CD4-positive, alpha-beta T cell (primary cell): ENCODE measurements at places on chromosomes 16 and 17.
A peak's percentile ranks its signal among the peaks of the same experiment; 100 is the strongest.

DNA sequence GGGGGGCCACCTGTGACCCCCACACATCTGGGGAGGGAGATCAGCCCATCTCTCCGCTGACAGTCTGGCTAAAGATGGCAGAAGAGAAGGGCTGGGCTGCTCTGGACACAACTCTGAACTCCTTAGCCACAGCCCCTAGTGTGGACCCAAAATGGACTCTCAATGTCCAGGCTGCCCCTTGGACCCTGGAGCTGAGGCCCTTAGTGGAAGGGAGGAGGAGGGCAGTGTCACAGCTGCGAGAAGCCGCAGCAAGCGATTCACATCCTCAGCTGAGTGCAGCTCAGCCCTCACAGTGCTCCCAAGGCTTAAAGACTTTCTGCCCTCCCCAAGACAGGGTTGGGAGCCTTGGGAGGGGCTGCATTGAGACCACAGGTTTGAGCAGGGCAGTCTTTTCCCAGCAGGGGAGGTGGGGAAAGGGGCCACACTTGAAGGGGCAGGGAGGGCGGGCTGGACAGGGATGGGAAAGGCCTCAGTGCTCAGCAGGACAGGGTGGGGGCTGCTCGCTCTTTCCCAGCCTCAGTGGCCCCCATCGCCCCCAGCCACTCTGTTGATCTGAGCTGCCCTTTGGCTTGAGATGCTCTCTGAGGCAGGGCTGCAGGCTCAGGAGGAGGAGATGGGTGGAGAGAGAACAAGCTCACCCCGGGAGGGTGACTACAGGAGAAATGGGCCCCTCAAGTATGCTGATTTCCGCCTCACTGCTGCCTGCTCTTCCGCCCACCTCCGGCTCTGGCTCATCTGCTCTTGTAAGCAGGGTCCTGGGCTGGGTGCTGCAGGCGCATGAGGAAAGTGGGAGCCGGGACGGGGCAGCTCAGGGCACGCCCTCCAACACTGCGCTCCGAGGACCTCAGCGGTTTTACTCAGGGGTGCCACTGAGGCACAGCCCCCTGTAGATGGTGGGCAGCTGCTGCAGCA is 50.9 kb upstream of the MTSS2 start:
- no peaks in the 10 kb centered on the region for H3K27me3 ChIP-seq
- peaks cover 14% of the 10 kb centered on the region for H3K36me3 ChIP-seq
- no peak overlapping the region for H3K4me3 ChIP-seq
- peak overlapping the region; percentile 81 for H3K27ac ChIP-seq
- peak; percentile 24 for DNase-seq
- peaks cover 47% of the 10 kb centered on the region for H3K4me1 ChIP-seq

GRCh38 chr17:39051001-39051585 is 83.9 kb upstream of the FBXO47 start:
- H3K4me3 ChIP-seq, result no peak overlapping the region
- H3K27me3 ChIP-seq, result no peaks in the 10 kb centered on the region
- H3K4me1 ChIP-seq, result no peaks in the 10 kb centered on the region
- no peaks in the 10 kb centered on the region for H3K36me3 ChIP-seq
- no peak for DNase-seq

GRCh38 chr17:8563981-8564602 is 66.4 kb downstream of the MYH10 start:
- no peaks in the 10 kb centered on the region for H3K4me1 ChIP-seq
- H3K36me3 ChIP-seq, result no peaks in the 10 kb centered on the region

GRCh38 chr17:57810721-57811637 is 38.9 kb downstream of the MRPS23 start:
- H3K4me3 ChIP-seq, result no peak overlapping the region
- H3K27ac ChIP-seq, result no peak overlapping the region
- no peak for DNase-seq
- peaks cover 7% of the 10 kb centered on the region for H3K4me1 ChIP-seq
- H3K27me3 ChIP-seq, result peaks cover 20% of the 10 kb centered on the region

DNA sequence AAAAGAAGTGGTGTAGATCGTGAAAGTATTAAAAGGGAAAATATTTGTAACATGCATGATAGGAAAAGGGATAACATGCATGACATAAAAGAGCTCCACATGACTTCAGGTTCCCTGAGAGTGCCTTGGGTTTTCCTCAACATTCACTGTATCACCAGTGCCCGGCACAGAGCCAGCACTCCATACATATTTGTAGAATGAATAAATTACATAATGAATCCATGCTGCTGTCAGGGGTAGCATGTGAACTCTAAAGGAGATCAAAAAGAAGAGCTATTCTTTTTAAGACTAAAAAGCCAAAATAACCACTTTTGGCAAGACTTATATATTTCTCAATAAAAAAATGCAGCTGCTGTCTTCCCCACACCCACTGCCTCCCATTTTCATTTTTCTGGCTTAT is 2.7 kb upstream of the ZNF594 start:
- no peak overlapping the region for H3K27ac ChIP-seq
- peaks cover 32% of the 10 kb centered on the region for H3K4me1 ChIP-seq
- DNase-seq, result no peak
- no peak overlapping the region for H3K4me3 ChIP-seq

DNA sequence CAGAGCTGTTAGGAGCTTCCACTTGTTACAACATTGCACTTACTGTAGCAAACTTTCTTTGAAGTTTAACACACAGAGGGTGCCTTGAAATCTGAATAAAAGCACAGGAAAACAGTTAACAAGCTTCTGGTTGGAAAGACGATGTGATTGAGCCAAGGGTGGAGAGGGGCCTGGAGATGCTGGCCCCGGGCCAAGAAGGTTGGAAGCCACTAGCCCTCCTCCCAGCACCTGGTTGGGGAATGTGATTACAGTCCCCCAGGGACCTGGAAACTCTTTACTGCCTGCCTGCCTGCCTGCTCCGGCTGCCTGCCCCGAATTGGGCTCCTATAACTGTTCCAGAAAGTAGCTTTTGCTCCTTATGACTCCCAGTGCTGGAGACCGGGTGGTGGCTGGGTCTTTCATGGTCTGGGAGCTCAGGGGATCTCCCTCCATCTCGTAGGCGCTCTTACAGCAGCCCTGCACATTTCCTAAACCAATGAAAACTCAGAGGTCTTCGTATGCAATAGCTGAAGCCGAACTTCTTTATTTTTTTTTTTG is 48.0 kb upstream of the ZFHX3 start:
- H3K36me3 ChIP-seq, result no peaks in the 10 kb centered on the region
- no peak overlapping the region for H3K27ac ChIP-seq
- no peaks in the 10 kb centered on the region for H3K27me3 ChIP-seq

- H3K27me3 ChIP-seq, result peaks cover 3% of the 10 kb centered on the region
- H3K4me3 ChIP-seq, result no peak overlapping the region
- H3K27ac ChIP-seq, result no peak overlapping the region
- no peaks in the 10 kb centered on the region for H3K36me3 ChIP-seq
- DNase-seq, result no peak
Observed at GRCh38 chr16:55643161-55643970, 12.4 kb upstream of the SLC6A2 start.

DNA sequence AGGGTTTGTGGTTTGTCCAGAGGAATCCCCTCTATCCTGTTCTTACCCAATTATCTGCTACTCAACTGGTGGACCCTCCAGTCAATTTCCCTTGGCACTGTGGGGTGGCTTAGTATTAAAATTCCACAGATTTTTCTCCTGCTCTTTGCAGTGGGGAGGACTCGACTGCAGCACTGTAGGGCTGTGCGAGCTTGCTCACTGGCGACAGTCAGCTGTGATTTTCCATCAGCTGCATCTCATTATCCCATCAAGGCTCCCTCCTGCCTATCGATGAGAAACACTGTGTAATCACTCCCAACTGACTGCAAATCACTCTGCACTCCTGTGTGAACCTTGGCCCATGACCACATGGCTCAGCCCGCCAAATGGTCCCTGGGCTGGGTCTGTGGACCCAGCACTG is 90.5 kb upstream of the MAF start:
- no peak overlapping the region for H3K4me3 ChIP-seq
- no peak for DNase-seq
- H3K36me3 ChIP-seq, result no peaks in the 10 kb centered on the region
- no peaks in the 10 kb centered on the region for H3K4me1 ChIP-seq
- H3K27me3 ChIP-seq, result no peaks in the 10 kb centered on the region

- no peak for DNase-seq
- no peaks in the 10 kb centered on the region for H3K4me1 ChIP-seq
- H3K4me3 ChIP-seq, result no peak overlapping the region
- no peaks in the 10 kb centered on the region for H3K27me3 ChIP-seq
- no peaks in the 10 kb centered on the region for H3K36me3 ChIP-seq
Observed at GRCh38 chr16:84907575-84907974, 87.8 kb downstream of the CRISPLD2 start.

GRCh38 chr16:68366062-68366461 is 55.2 kb downstream of the PRMT7 start:
- H3K4me3 ChIP-seq, result no peak overlapping the region
- peaks cover 55% of the 10 kb centered on the region for H3K4me1 ChIP-seq
- no peak for DNase-seq
- no peaks in the 10 kb centered on the region for H3K36me3 ChIP-seq
- no peak overlapping the region for H3K27ac ChIP-seq
- H3K27me3 ChIP-seq, result no peaks in the 10 kb centered on the region

GRCh38 chr17:27947005-27947406 is 53.8 kb upstream of the LYRM9 start:
- H3K4me3 ChIP-seq, result no peak overlapping the region
- no peak for DNase-seq
- no peaks in the 10 kb centered on the region for H3K36me3 ChIP-seq
- H3K27ac ChIP-seq, result no peak overlapping the region
- H3K27me3 ChIP-seq, result no peaks in the 10 kb centered on the region

GRCh38 chr17:55571095-55571494 is 59.8 kb upstream of the SMIM36 start:
- no peaks in the 10 kb centered on the region for H3K36me3 ChIP-seq
- no peak overlapping the region for H3K4me3 ChIP-seq
- H3K4me1 ChIP-seq, result peaks cover 8% of the 10 kb centered on the region
- no peak for DNase-seq

GRCh38 chr16:66444049-66444481 is 17.0 kb downstream of the BEAN1 start:
- H3K36me3 ChIP-seq, result no peaks in the 10 kb centered on the region
- no peak overlapping the region for H3K4me3 ChIP-seq
- no peak overlapping the region for H3K27ac ChIP-seq

DNA sequence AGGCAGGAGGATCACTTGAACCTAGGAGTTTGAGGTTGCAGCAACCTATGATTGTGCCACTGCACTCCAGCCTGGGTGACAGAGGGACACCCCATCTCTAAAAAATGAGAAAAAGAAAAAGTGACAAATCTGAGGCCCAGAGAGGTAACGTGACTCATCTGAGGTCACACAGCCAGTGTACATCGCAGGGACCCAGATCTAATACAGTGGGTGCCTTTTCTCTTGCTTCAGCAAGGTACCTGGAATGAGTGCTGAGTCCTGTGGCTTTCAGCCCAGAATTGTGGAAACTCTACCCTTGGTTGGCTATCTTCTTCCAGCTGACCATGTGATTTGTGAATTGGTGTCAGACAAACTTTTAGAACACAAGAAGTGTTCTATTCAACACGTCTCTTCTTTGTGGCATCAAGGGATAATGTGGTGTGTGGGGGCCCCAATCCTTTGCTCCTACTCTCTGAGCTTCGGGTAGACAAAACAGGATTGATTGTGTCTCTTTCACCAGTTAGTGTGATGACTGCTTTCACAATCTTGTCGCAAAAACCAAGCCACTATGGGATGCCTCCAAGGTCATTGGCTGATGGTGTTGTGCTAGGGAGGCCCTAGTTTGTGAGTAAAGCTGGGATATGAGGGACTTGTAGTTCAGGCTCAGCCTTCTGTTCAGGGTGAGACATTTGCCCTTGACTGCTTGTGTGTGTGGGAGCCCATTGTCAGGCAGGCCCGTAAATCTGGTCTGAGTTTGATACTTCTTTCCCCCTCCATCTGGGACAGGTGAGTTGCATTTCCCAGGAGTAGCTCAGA is 71.0 kb downstream of the MSI2 start:
- no peak overlapping the region for H3K27ac ChIP-seq
- no peaks in the 10 kb centered on the region for H3K27me3 ChIP-seq
- no peak overlapping the region for H3K4me3 ChIP-seq
- peaks cover 8% of the 10 kb centered on the region for H3K36me3 ChIP-seq
- no peaks in the 10 kb centered on the region for H3K4me1 ChIP-seq

DNA sequence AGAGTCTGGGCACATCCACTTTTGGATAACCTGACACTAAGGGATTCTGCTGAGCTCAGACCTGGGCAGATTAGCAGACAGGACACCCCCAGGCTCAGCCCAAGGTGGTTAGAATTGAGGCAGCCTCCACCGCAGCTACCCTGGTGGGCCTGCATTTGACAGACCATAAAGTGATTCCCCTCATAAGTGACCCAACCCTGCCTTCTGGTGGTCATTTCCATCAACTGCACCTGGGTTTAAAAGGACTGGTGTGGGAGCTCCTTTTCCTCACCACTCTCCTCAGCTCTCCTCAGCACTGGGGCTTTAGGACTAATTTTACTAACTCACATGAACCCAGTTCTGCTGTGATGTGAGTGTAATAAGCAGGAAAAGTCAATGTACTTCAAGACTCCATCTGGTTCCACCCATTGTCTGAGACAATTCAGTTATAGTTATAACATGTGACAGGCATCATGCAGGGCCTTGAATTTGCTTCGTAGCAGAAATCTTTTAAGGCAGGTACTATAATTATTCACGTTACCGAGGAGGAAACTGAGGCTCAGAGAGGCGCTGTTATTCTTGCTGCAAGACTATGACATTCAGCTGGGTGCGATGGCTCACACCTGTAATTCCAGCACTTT is 42.5 kb downstream of the MYH3 start:
- no peaks in the 10 kb centered on the region for H3K36me3 ChIP-seq
- H3K27me3 ChIP-seq, result no peaks in the 10 kb centered on the region
- H3K4me3 ChIP-seq, result no peak overlapping the region

DNA sequence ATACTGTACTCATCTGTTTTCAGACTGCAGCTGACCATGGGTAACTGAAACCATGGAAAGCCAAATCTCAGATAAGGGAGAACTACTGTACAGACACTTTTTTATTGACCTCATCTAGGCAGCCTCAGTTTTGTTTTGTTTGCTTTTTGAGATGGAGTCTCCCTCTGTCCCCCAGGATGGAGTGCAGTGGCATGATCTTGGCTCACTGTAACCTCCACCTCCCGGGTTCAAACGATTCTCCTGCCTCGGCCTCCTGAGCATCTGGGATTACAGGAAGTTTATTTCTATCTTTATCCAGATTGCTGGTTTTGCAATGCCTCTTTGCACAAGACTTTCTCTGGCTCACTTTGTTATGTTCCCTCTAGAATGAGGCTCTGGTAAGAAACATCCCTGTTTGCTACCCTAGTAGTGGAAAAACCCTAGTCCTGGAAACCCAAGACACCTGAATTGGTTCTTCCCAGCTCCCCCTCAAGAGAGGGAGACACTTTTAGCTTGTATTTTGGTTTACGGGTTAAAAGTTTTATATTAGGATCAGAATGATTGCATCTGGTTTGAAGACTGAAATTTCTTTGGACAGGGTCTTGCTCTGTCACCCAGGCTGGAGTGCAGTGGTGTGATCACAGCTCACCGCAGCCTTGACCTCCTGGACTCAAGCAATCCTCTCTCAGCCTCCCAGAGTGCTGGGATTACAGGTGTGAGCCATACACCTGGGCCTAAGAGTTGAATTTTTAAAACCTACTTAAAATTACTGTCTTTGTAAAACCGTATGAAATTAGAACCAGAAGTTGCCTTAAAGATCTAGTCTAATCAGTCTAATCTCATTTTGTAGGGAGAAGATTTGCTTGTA is 38.9 kb downstream of the ZNF207 start:
- DNase-seq, result no peak
- peaks cover 5% of the 10 kb centered on the region for H3K36me3 ChIP-seq
- H3K4me3 ChIP-seq, result no peak overlapping the region
- H3K27me3 ChIP-seq, result no peaks in the 10 kb centered on the region
- H3K4me1 ChIP-seq, result no peaks in the 10 kb centered on the region
- no peak overlapping the region for H3K27ac ChIP-seq

- DNase-seq, result no peak
- peaks cover 34% of the 10 kb centered on the region for H3K36me3 ChIP-seq
- H3K27me3 ChIP-seq, result no peaks in the 10 kb centered on the region
- H3K4me1 ChIP-seq, result peaks cover 70% of the 10 kb centered on the region
- peak overlapping the region; percentile 38 for H3K27ac ChIP-seq
Observed at GRCh38 chr17:47945529-47946508, 4.4 kb downstream of the PNPO start.
